ENCODE measurements at places on chromosomes 1 and 21.

GRCh38 chr1:245484176-245484575 lies 329.4 kb downstream of the KIF26B start:
- DNase-seq, result no peak

- DNase-seq, result no peak
Observed at GRCh38 chr1:235409042-235409820, 42.0 kb downstream of the TBCE start.

- DNase-seq, result no peak
Observed at GRCh38 chr1:89657886-89658285, 25.0 kb downstream of the LRRC8C start.

GRCh38 chr1:47847763-47848162 lies 149.4 kb downstream of the TRABD2B start:
- no peak for DNase-seq

DNA sequence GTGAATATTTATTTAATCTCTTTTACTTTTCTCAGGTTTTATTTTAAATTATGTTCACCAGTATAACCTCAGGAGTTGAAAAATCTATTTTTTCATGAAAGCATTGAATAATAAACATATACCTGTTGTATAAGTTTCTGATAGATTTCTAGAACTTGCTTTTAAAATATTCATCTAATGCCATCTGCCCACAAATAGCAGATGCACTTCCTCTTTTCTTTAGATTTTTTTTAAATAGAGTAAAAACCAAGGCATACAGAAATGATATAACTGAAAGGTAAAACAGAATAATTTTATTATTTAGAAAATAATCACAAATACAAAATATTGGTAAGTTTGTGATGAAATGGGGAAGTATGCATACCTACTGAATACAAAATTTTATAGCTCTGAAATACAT lies 130.7 kb upstream of the PRMT6 start:
- DNase-seq, result no peak

DNA sequence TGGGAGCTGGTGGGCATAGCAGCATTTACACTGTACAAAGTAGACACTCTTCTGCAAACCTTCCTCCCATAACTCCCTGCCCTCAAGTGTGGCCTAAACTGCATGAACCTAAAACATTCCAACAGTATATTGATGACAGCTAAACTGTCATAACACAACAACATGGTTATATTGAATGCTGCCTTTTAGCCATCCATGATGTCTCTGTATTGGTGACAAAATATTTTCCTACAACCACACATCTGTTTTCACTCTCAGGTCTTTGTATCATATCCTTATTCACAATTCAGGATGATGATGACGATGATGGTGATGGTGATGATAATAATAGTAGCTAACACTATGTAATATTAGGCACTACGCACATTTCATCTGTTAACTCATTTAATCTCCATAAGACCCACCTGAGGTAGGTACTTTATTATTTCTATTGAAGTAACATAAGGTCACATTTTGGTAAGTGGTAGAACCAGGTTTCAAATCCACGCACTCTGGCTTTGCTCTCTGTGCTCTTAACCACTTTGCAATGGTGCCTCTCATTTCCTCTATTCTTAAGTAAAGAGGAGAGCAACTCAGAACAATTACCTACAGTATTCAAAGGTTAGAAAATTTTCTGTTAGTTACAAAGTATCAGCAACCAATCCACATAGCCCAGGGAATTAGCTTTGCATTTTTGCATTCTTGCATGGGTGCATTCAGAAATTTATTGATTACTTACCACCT lies 185.1 kb upstream of the LMO4 start:
- DNase-seq, result no peak

DNA sequence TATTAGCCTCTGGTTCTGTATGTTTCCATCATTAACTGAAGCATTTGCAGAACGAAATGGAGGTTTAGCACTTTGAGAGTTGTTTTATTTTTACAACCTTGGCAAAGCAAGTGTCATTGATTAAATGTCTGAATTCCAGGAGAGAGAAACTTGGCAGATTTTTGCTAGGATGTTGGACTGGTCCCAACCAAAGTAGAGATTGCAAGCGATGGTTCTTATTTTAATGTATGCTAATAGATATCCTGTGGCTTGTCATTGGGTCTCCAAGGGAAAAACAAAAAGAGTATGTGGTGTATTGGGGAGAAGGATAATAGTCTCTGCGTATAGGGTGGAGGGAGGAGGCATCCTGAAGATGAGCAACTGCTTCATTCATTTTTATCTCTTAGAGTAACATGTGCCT lies 457.2 kb upstream of the RUNX1 start:
- DNase-seq, result no peak

- DNase-seq, result no peak
Observed at GRCh38 chr1:44594353-44594752, 79.9 kb downstream of the TMEM53 start.

GRCh38 chr1:84360316-84360715 lies 38.0 kb upstream of the DNASE2B start:
- no peak for DNase-seq
